ENCODE measurements at places on chromosomes 3 and 15.
A peak's percentile ranks its signal among the peaks of the same experiment; 100 is the strongest.

- DNase-seq, result peak; percentile 42
These were observed 65.1 kb downstream of the GLCE start for GRCh38 chr15:69225355-69226022.

GRCh38 chr15:41583795-41584194 lies 24.8 kb downstream of the TYRO3 start:
- DNase-seq, result peak; percentile 47

GRCh38 chr15:24659622-24660021 lies 16.0 kb upstream of the NPAP1 start:
- DNase-seq, result no peak

DNA sequence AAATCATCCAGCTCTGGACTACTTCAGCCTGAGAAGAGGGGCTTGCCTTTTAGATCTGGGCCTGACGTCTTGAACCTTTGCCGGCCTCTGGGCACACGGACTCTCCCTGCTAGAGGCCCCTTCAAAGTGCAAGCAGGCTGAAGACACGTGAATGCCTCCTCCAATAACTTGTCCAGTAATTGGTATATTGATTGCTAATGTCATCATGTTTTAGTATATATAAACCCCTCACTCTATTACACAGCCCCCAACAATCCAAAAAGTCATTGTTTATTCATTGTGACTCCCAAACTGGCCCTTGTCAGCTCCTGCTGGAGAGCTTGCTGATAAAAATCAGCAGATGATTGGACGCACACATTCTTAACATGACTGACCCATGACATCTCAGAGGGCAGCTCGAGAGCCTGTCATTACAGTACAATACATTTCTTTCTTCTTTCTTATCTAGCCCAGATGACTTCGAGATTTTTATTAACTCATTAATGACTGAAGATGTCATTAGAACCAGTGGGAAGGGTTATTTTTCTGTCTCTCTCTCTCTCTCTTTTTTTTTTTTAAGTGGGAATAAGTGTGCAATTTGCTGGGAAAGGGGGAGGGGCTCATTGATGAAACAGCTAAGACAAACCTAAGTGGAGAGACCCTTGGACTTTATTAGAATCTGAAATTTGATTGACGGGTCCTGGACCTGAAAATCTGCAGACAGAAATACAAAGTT lies 65.5 kb upstream of the NR2F2 start:
- DNase-seq, result peak; percentile 73

GRCh38 chr3:183485093-183485492 lies 56.7 kb upstream of the MCF2L2 start:
- no peak for DNase-seq

DNA sequence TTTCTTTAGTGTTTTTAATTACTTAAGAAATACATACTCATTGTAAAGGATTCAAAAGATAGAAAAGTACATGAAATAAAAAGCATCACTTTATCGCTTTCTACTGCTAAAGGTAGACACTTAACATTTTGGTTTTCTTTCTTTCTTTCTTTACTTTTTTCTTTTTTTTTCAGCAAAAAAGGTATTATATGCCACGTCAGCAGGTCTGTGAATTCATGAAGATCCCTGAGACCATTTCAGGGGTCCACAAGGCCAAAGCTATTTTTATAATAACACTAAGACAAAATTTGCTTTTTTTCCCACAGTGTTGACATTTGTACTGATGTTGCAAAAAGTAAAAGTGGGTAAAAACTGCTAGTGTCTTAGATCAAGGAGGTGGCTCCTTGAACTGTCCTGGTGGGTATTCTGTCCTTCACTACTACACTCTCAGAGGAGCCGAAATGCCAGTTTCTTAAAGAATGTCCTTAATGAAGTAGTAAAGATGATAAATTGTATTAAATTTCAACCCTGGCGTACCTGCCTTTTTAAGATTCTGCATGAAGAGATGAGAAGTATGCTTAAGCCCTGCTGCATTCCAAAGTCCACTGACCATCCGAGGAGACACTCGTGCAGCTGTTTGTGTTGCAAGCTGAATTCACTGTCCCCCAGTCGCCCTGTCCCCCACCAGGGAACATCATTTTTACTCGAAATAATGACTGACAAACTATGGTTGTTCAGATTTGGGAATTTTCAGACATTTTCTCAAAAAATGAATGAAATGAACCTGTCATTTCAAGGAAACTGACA lies 106.7 kb upstream of the PIAS1 start:
- DNase-seq, result no peak

- peak; percentile 27 for DNase-seq
These were observed 51.0 kb downstream of the NKIRAS1 start for GRCh38 chr3:23865595-23866396.

- DNase-seq, result no peak
These were observed 222.1 kb downstream of the FAM43A start for GRCh38 chr3:194907811-194908210.

DNA sequence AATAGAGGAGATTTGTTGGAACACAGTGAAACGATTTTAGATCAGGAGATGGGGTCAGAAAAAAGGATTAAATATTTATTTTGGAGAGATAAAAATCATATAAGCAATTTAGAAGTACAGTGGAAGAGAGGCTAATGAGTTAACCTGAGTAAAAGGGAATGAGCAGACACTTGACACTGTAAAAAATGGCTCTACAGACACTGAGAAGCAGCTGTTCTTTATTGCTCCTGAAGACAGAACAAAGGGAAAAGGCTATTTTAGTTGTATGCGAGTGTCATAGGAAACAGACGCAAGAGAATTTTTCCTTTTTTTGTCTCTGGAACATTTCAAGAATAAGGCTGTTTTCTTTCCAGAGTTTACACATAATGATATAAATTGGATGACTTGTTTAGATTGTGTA lies 34.3 kb downstream of the ASTE1 start:
- peak; percentile 5 for DNase-seq

GRCh38 chr3:41259449-41260062 lies 60.3 kb downstream of the CTNNB1 start:
- no peak for DNase-seq

GRCh38 chr15:40313531-40314398 lies 6.0 kb upstream of the PLCB2 start:
- DNase-seq, result peak; percentile 83

GRCh38 chr3:72756900-72757299 lies 91.3 kb downstream of the SHQ1 start:
- no peak for DNase-seq

DNA sequence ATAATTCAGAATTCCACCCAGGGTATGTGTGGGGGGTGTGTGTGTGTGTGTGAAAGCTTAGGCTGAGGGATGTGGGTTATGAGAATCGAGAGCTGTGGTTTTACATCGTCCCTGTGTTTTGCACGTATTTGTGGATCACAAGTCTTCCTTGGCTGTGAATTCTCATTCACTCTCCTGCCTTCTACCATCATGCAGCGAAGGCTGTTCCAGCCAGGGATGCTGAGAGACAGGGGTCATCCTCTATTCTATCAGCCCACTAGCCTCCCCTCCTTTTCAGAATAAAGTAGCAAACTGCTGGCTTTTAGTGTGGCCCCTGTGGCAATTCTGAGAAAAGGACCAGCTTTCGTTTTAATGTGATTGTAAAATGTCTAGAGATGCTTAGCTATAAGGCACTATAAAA lies 460.6 kb upstream of the NR2F2 start:
- no peak for DNase-seq

DNA sequence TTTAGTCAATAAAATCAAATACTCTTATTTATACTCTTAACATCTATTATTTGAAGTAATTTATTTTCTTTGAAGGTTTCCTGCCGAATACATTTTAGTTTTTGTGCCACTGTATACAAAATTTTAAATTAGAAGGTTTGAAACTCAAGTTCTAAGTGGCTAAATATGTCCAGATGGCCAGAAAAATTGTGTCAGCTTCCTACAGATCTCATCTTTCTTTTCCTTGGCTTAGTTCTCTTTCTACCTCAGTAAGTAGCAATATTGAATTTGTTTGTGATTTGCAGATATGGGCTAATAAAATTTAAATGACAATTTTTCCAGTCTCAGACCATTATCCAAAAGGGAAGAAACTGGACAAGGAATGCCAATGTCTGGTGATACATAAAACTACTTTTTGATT lies 452.1 kb downstream of the ROBO2 start:
- no peak for DNase-seq

- DNase-seq, result peak; percentile 86
These were observed 110.1 kb upstream of the TGFBR2 start for GRCh38 chr3:30496066-30496966.

- DNase-seq, result no peak
These were observed 2.0 kb downstream of the TRIM59 start for GRCh38 chr3:160447544-160447943.

DNA sequence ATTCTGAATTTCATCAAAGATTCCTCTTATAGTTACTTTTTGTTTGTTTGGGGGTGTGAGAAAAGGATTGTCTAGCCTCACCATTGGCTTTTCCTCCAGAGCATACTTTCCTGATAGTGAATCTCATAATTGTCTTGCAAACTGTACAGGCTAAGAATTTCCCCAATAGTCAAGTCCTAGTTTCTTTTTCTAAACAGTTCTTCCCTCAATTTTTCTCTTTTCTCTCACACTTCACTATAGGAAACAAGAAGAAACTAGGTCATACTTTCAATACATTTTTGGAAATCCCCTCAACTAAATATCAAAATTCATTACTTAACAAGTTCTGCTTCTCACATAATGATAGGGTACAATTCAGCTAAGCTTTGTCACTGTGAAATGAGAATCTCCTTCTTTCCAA lies 241.9 kb downstream of the IL20RB start:
- no peak for DNase-seq

DNA sequence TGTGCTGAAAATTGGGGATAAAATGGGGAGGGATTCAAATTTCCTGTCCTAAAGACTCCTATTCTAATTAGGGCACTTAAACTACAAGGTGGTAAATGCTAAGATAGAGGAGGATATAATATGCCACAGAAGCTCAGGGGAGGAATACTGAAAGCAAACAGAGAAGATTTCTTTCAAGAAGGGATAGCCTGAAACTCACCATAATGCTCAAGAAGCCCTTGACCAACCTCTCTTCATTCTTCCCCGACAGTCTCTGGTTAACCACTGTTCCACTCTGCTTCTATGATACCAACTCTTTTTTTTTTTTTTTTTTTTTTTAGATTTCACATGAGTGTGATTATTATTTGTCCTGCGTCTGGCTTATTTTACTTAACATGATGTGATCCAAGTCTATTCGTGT lies 398.2 kb upstream of the FRG2C start:
- DNase-seq, result no peak

DNA sequence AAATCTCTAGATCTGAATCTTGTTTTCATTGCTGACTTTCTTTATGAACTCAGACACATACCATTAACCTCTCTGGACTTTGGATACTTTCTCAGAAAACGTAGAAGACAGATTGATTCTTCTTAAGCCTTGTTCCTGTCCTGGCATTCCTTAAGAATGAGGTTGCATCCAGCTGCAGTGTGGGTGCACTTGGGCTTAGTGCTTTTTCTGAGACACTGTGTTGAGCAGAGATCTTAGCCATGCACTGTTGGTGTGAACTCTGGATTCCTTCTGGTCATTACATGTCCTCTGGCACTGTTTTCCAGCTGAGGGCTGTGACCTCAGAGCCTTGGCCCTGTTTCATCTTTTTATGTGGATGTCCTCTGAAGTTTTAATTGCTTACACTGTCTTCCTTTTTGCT lies 428.3 kb downstream of the CNTN4 start:
- no peak for DNase-seq

DNA sequence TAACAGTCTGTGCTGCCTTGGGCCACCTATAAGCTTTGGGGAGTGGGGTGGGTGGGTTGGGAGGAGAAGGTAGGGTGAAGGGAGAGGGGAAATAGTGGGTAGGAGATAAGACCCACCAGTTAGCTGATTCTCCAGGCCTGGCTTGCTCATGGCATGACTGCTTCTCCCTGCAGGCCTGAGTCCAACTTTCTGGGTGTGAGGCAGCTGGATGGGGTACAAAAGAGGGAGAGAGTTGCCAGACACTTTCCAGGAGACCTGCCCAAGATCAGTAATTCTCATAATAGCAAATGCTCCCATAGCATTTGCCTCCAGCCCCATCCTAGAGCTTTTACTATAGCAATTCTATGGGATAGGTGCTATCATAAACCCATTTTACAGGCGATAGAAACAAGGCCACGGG lies 7.7 kb downstream of the CGNL1 start:
- no peak for DNase-seq

GRCh38 chr3:170496868-170497140 lies 78.1 kb downstream of the CLDN11 start:
- DNase-seq, result no peak

DNA sequence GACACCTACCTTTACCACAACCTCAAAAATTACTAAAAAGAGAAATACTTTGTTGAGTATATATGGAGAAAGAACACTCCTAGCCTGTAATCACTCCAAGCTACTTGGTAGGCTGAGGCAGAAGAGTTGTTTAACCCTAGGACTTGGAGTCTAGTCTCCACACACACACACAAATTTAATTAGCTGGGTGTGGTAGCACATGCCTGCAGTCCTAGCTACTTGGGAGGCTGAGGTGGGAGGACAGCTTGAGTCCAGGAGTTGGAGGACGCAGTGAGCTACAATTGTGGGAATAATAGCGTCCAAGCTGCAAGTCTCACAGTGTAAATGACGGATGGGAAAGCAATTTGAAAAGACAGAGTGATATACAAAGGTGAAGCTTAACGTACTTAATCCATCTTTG lies 50.5 kb downstream of the LDHAL6B start:
- no peak for DNase-seq

GRCh38 chr3:50612970-50613846 lies 1.6 kb upstream of the CISH start:
- no peak for DNase-seq

- no peak for DNase-seq
These were observed 578.6 kb downstream of the PYDC2 start for GRCh38 chr3:192039593-192039992.

GRCh38 chr3:179100652-179101051 lies 29.0 kb upstream of the ZMAT3 start:
- DNase-seq, result no peak

- peak; percentile 87 for DNase-seq
These were observed 16.5 kb upstream of the FAM3D start for GRCh38 chr3:58683001-58683458.

DNA sequence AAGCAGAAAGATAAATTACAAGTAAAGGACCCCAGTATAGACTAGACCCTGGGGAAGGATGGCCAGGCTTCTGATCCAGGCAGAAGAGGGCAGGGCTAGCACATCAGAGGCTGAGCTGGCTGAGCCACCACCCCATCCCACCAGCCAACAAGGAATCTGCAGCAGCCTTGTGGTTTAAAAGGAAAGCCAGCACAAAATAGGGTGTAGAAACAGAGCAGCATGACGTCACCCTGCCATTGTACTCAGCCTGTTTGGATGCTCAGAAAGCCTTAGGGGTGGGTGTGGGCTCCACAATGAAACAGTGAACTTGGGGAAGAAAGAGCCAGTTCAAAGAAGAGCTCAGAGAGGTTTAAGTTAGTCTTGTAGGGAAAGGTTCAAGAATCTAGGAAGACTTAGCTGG lies 28.2 kb downstream of the DUOX1 start:
- DNase-seq, result peak; percentile 72

DNA sequence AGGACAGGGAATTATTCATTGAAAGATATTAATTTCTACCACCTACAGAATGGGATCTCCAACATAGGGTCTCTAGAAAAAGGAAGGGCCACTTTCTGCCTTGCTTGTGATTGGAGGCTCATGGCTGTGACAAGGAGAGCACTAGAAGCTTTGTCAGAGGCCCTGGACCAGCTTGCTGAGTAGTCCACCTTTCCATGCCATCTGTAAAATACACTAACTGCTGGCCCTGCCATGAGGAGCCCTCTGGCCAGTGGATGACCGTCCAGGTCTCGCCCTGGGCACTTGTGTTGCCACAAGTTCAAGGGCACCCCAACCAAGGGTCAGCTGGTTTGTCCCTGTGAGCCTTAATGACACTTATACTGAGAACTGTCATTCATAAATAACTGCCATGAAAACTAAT lies 1.6 kb upstream of the SYNM start:
- DNase-seq, result no peak
